ENCODE measurements at places on chromosomes 12 and 14.

GRCh38 chr14:30227436-30227835 is 299.8 kb upstream of the PRKD1 start:
- no peak for DNase-seq

- DNase-seq, result no peak
Observed at GRCh38 chr12:19620222-19620621, 180.9 kb downstream of the AEBP2 start.

DNA sequence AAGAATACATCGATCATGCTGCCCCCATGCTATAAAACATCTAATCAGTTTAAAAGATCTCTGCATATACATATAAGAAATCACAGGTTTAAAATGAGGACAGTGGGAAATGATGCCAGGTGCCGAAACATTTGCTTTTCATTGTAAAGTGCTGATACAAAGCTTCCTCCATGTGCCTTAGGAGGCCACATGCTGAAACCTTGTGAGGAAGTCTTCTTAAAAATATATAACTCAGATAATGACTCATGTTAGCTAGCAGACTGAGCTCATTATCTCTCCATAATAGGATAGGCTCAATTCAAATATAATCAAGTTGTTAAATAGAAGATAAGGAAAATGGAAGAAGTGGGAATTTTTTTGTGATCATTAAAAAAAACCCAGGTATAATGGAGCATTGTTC is 65.9 kb downstream of the RFX4 start:
- no peak for DNase-seq

DNA sequence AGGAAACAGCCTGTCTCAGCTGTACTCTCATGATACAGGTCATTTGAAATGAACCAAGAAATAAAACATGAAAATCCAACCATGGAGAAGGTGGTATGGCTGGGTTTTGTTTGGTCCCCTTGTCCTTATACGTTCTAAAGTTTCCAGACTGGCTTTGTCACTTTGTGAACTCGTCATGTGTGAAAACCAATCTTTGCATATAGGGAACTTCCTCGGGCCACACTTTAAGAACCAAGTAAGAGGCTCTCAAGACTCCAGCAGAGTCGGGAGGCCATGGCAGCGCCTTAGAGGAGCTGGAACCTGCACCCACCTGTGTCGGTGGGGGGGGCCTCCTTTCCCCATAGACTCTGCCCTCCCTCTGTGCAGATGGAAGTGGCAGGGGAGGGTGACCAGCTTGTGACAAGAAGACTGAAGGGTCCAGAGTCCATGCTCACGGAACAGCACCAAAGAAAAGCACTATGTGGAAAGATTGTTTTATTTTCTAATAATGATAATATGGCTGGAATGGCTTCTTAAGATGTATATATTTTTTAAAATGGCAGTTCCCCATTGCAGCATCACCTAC is 125.3 kb downstream of the ESRRB start:
- no peak for DNase-seq

DNA sequence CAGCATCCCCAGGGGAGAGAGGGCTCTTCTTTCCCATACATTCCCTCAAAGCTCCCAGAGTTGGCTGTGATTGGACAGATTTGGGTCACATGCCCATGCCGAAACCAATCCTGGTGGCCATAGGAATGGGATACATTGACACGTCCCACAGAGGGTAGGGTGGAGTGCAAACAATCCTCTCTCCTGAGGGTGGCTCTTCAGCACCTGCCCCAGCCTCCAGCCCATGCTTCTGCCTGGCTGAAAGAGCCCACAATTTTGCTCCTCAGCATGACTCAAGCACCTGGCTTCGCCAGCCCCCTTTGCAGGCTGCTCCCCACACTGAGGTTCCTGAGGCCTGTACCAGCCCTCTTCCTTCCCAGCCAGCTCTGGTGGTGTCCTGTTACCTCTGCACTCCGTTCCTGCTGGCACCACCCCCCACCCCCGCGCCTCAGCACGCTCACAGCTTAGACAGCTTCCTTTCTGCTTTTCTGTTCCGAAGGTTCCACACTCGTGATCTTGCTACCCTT is 71.7 kb downstream of the CCDC92 start:
- no peak for DNase-seq

- no peak for DNase-seq
Observed at GRCh38 chr14:24693353-24693737, 59.4 kb upstream of the GZMB start.

GRCh38 chr14:89489761-89490437 is 72.9 kb upstream of the FOXN3 start:
- DNase-seq, result no peak
